Neural crest cell (in vitro differentiated cells): ENCODE measurements at places on chromosomes 5 and 9. TPM values are rescaled to one million over a fixed set of nuclear protein-coding genes. Genes with fewer than 3 reads are reported as not detected.

DNA sequence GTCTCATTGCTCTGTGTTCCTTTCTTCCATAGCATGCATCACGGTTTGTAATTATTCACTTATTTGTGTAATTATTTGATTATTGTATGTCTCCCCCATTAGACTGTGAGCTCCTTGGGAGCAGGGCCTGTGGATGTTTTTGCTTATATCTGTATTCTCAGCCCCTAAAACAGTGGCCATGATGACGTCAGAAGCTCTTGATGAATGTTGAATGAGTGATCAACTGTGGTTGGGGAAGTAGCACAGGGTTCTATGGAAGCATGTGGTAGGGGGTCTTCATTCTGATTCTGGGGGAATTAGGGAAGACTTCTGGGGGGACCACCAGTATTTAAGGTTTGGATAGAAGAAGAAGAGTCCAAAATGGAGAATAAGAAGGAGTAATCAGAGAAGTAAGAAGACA is 6.0 kb downstream of the DNAI1 start:
- no peak overlapping the region for H3K4me3 ChIP-seq
- no peak overlapping the region for H3K27ac ChIP-seq
- no peaks in the 10 kb centered on the region for H3K36me3 ChIP-seq
- H3K27me3 ChIP-seq, result peaks cover 3% of the 10 kb centered on the region
- no peak for DNase-seq
- H3K4me1 ChIP-seq, result peaks cover 28% of the 10 kb centered on the region

The C5orf52 gene
- not detected in 2 replicates for total RNA-seq

DNA sequence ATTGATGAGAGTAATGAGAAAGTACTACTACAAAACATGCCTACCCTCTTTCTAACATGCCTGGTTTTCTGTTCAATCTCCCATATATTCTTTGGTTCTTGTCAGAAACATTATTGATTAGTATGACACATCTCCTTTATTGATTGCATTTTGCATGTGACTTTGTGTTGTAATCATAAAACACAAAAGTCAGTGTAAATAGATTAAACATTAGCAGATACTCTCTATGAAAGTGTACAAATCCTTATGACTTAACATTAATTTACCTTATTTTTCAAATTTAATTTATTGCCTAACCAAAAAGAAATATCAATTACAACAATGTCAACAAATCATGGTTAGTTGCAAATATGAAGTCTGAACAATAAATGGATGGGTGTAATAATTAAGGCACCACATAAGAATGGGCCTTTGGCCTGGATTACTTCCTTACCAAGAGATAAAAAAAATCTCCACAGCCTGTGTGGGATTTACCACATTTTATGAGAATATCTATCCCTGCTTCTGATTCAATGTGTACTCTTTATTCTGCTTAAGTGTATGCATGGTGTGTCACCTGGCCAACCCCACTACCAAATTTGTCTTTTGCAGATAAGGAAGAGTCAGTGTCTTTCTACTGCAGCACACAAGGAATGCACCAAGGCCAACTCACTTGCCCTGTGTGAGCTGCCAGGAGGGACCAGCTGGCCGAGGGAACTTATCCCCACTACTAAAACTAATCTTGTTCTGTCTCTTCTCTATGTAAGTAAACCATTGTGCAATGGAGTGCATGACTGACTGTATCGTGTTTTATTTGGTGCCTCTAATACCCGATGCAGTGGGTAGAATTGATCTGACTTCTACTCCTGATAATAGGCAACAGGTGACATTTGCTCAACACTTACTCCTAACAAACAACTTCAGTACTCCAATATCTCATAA is 1001.9 kb upstream of the CDH10 start:
- H3K27me3 ChIP-seq, result no peaks in the 10 kb centered on the region
- no peak overlapping the region for H3K4me3 ChIP-seq
- H3K4me1 ChIP-seq, result no peaks in the 10 kb centered on the region
- no peak for DNase-seq
- H3K36me3 ChIP-seq, result no peaks in the 10 kb centered on the region
- H3K27ac ChIP-seq, result no peak overlapping the region

The PDE6A gene
- not detected in 2 replicates for total RNA-seq

DNA sequence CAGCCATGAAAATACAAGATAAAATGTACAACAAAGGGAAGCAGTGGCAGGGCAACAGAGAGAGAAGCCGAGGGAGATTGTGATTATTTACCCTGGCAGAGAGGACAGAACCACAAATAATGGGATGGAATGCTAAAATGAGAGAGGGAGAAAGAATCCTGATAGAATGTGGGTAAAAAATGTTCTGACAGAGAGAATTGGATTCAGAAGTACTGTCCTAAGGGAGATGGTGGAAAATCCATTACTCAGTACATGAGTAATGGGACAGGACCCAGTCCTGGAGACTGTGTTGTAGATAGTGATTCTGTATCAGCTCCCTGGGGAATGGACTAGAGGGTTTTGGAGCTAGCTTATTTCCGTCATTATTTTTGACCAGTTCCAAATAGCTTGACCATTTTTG is 831.5 kb downstream of the MAT2B start:
- H3K27ac ChIP-seq, result no peak overlapping the region
- H3K36me3 ChIP-seq, result no peaks in the 10 kb centered on the region
- H3K27me3 ChIP-seq, result peaks cover 5% of the 10 kb centered on the region
